ENCODE measurements at places on chromosomes 3 and 15.

- peak; percentile 67 for DNase-seq
Observed at GRCh38 chr15:68055224-68055705, 1.1 kb downstream of the PIAS1 start.

DNA sequence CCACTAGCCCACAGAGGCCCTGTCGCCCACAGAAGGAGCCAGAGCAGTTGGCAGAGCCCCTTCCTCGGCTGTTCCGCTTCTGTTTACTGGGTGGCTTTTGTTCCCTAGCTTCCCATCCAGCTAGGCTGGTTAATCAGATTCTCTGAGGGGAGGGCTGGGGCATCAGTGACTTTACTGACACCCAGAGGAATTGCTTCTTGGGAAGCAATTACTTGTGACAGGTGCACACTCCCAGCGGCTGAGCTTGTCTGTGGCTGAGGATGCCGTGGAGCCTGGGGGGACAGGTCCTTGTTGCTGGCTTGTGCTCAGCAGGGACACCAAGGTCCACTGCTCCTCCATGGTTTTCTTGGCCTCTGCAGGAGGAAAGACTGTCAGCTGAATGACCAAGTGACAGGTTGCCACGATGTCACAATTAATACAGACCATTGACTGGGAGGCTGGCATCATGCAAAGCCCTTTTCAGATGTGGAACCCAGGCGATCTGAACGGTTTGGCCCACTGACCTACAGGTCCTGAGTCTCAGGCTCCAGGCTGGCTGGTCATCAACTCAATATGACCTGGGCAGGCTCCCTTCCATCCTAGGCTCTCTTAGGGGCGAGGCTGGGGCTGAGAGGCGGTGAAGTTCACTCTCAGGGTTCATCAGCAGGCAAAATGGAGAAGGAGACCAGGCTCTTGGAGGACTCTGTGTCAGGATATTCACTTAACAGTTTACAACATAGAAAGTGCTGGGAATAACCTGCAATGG is 31.8 kb upstream of the SFMBT1 start:
- no peak for DNase-seq

DNA sequence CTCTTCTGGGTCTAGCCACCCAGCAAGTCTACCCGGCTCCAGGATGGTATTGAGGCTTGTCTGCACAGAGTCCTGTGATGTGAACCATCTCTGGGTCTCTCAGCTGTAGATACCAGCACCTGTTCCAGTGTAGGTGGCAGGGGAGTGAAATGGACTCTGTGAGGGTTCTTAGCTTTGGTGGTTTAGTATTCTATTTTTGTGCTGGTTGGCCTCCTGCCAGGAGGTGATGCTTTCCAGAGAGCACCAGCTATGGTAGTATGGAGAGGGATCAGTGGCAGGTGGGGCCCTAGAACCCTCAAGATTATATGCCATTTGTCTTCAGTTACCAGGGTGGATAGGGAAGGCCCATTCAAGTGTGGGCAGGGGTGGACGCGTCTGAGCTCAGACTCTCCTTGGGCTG is 283.4 kb upstream of the LYSMD4 start:
- DNase-seq, result no peak

GRCh38 chr3:27213450-27213849 is 155.7 kb downstream of the NEK10 start:
- DNase-seq, result no peak

- DNase-seq, result peak; percentile 64
Observed at GRCh38 chr15:75713338-75713895, 769 bp upstream of the CSPG4 start.

DNA sequence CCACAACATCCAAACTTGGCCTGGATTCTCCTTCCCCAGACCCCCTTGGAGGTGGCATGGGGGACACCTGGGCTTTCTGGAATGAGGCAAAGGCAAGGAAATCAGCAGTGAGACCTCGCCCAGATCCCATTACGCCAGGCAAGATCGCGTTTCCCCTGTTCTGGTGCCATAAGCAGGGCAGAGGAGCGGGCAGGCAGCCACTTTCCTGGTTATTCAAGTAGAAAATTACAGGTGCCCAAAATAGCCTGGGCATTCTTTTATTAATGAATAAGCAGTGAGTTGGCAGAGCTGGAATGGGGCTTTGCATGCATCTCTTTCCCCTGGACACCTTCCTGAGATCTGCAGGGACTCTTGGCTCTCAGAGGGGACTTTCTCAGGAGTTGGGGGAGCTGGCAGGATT is 31.5 kb upstream of the FAM107A start:
- no peak for DNase-seq

DNA sequence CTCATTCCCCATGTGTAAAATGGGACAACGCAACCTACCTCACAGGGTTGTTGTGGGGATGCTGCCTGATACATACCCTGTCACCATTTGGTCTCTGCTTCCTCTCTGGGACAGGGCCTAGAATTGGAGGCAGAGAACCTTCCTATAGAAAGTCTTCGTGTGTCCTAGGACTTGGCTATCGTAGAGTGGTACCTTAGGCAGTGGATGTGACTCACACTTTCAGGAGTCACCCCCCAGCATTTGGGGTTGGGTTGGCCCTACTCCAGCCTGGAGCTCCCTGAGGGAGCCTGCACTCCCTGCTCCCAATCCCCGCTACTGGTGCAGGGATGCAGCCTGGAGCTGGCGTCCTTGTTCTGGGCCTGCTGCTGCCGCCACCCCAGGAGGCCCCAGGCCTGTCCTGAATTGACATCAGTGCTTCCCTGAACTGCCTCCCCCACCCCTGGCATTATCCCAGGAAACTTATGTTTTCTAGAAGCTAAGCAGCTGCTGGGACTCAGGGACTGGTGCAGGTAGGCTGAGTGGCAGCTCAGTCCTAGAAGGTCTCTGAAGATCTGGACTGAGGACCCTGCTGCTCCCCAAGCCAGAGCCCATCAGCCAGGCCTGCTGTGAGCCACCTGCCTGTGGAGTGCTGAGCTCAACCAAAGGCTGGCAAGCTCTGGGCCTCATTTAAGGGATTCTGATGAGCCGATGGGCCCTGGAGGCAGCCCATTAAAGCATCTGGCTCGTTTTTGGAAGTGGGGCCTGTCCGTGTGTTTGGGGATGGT is 9.9 kb downstream of the C15orf39 start:
- DNase-seq, result peak; percentile 39

- no peak for DNase-seq
Observed at GRCh38 chr3:197505796-197506548, 49.8 kb downstream of the BDH1 start.

DNA sequence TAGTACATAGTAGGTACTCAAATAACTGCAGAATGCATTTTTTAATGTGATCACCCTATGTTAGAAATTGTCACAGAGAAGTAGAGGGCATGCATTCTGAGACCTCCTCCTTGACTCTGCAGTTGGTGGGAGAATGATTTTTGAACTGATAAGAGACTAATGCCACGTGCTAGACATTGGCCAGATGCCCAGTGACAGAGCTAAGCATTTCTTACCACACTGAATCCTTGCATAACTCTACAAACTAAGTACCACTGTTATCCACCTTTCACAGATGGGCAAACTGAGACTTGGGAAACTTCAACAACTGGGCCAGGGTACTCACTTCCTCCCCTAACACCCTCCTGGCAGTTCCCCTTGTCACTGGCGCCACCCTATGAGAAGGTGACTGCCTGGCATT is 33.5 kb upstream of the SPATA12 start:
- DNase-seq, result peak; percentile 38

GRCh38 chr3:120130656-120131055 is 36.4 kb upstream of the GSK3B start:
- DNase-seq, result no peak

GRCh38 chr3:76638006-76638405 is 401.9 kb upstream of the ROBO2 start:
- DNase-seq, result no peak

GRCh38 chr3:72034986-72035385 is 250.0 kb upstream of the PROK2 start:
- no peak for DNase-seq

GRCh38 chr3:122331886-122332285 is 6.8 kb downstream of the CSTA start:
- DNase-seq, result no peak

DNA sequence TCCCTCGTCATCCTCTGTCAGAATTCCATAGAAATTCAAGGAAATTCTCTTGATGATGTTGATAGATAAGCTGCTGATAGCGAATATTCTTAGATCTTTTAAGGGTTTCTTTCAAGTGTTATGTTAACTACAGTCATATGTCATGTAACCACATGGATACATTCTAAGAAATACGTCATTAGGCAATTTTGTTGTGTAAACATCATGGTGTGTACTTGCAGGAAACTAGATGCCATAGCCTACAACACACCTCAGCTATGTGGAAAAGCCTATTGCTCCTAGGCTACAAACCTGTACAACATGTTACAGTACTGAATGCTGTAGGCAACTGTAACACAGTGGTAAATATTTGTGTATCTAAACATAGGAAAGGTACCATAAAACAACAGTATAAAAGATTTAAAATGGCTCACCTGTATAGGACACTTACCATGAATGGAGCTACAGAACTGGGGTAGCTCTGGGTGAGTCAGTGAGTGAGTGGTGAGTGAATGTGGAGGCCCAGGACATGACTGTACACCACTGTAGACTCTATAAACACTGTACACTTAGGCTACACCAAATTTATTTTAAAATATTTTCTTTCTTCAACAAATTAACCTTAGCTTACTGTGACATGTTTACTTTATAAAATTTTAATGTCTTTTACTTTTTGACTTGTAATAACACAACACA is 34.6 kb downstream of the GLDN start:
- peak; percentile 58 for DNase-seq

- DNase-seq, result peak; percentile 16
Observed at GRCh38 chr3:57856675-57857074, 100.6 kb downstream of the SLMAP start.

DNA sequence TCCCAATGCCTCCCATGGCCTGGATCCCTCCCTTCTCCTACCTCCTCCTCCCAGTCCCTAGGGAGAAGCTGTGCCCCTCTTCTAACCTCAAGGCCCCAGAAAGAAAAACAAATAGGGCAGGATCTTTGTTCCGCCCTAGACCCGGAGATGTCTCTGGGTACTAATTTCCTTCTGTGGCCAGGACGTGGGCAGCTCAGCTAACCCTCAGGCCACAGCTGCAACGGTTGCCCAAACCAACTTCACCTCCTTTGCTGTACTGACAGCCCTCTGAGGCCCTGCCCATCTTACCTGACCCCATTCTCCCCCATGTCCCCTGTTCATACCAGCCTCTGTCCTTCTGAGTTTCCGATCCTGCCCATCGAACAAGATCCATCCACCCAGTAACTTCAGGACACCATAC is 70.7 kb downstream of the SRGAP3 start:
- DNase-seq, result no peak

DNA sequence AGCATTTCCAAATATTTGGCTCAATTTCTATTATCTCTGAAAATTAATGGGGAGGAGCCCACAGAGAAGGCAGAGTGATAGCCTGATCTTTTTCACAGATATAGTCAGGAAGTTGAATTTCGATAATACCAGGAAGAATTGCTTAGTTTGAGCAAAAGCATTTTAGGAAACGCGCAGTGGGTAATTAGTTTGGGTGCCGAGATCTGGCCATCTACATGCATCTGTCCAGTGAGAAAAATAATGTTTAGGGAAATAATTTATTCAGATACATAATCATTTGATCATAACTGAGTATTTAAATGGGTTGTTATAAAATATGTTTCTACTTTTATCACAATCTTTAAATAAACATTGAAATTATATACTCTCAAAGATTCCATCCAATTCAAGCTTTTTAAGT is 653.9 kb downstream of the RBMS3 start:
- DNase-seq, result no peak

DNA sequence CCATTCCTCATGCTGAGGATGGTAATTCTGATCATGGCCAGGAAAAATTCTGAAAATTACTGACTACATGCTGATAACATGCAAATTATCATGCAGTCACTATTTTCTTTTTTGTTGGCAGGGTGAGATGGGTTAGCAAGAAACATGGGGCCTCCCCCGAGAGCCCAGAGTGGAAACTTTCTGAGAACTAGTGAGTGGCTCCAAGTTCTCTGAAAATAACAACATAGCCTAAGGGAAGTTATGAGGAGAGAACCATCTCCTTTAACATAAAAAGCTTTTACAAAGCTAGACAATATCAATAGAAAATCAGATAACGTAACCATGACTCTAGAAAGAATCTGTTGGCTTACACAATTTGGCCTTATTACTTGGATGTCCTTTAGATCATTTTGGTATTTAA is 254.2 kb downstream of the PLOD2 start:
- no peak for DNase-seq

- DNase-seq, result peak; percentile 82
Observed at GRCh38 chr3:195909644-195910498, 1.5 kb upstream of the TNK2 start.

- DNase-seq, result peak; percentile 9
Observed at GRCh38 chr15:35926007-35926380, 380.0 kb upstream of the DPH6 start.

GRCh38 chr15:78944669-78945407 is at the start of gene CTSH:
Gene CTSH (minus strand): TSS chr15:78945046. CDS start chr15:78944981, 65 bp downstream.
- DNase-seq, result peak; percentile 56

DNA sequence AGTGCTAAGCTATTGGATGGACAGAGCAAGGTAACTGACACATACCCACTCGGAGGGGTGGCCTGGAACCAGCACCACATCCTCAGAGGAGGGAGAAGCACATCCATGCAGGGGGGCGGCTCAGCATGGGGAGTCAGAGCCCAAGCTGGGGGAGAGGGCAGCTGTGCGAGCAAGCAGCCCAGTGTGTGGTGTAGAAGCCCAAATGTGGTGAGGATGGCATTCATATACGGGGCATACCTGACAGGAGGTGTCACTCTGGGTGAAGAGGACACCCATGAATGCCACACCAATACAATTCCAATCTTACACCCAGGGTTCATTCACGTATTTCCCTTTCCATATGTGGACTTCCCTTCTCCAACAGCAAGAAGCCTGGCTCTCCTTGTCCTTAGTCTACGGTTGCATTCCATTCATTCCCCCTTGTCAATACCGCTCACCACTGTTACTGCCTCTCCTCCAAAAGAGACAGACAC is 58.7 kb upstream of the ACAN start:
- peak; percentile 55 for DNase-seq

DNA sequence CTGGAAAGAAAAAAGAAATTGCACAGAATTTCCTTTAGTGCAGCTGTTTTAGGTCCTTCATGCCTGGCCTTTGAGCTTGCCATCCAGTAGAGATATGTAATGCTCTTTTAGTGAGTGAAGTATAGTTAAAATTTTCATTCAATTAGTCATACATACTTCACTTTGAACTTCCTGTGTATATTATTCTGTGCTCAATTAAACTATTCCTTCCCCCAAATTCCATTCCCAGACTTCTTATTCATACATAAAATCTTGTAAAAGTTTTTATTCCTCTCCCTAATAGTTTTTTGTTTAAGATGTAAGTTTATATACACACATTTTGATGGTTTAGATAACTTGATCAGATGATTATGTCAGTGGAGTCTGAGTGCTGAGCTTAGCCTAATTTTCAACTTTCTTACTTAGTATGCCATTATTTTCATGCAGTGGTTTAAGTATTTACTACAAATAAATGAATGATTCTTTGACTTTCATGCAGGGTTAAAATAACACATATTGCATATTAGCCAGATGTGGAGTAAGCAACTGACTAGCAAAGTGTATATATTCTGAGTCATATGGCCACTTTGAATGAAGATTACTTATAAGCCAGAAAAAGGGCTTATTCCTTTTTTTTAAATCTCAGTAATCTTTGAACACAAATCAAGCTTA is 42.5 kb upstream of the ABHD10 start:
- peak; percentile 95 for DNase-seq

GRCh38 chr3:63896332-63897030 is 15.7 kb downstream of the SCAANT1 start:
- peak; percentile 62 for DNase-seq
